ENCODE measurements at places on chromosomes 12 and 14.

DNA sequence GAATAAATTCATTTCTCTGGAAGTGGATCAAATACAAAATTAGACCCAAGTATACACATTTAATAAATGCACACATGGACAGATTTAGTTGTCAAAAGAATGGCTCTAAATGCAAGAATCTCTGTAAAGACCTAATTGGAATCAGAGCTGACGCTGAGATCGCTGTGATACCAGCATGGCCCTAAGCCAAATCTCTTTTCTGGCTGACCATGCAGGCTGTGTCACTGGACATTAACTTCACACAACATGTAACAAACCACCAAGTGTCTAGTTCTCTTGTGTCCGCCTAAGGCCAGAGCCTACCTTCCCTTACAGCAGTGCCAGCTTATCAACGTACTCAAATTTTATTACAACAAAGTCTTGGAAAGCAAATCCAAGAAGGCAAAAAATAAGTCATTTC, 127.5 kb downstream of the MED13L start:
- no peak for DNase-seq

GRCh38 chr12:104576980-104577580, 120.3 kb downstream of the CHST11 start:
- DNase-seq = no peak

DNA sequence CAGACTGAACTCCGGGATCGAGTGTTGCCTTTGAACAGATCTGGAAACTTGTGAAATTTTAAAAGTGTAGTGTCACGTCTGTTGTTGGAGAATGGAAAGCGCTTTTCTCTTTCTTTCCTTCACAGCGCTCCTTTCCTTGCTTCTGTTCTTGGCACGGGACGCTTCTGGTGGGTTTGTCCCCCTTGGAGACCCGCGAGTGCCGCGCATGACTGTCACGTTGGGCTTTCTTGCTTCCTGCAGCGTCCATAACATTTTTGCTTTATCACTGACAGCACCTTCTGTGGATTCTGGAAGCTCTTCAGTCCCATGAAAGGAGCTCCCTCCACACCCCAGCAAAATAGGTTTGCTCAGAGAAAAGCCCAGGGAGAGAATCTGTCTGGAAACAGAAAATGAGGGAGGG, 193.0 kb upstream of the TMEM132C start:
- DNase-seq = no peak

GRCh38 chr14:70943838-70944237, 36.6 kb downstream of the PCNX1 start:
- no peak for DNase-seq

DNA sequence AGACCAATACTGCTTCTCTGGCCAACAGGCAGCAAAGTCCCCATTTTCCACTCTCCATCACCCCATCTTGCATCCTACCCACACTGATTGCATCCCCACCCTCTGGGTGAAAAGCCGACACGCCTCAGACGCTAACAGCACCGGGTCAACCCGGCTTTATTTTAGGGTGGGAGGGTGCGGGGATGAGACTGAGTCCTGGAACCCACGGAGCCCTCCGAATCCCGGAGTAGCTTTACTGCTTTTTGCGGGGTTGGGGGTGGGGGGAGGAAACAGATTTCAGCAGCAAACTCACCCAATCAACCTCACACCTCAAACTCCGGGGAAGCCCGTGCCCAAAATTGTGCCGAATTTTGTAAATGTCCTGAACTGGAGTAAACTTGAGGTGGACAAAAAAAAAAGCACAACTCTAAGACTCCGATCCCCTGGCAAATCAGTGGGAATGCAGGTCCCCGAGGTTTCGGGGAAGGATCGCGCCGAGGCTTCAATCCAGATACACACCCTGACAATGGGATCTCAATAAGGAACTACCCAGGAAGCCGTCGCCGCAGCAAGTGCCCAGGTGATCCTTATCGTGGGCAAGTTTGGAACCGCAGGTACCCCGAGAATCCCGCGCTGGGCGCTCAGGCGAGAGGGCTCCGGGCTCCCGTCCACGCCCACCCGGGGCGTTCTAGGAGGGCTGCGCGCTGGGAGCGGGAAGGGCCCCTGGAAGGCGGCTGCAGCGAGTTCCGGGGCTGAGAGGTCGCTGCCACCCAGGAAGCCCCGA, 1.1 kb downstream of the GCH1 start:
- no peak for DNase-seq

- no peak for DNase-seq
Measured at GRCh38 chr14:68957775-68958174, 21.3 kb downstream of the ACTN1 start.

Measured in omental fat pad (tissue), 4 donors.